ENCODE measurements at places on chromosomes 4 and X. TPM values are rescaled to one million over a fixed set of nuclear protein-coding genes. Genes with fewer than 3 reads are reported as not detected.
A peak's percentile ranks its signal among the peaks of the same experiment; 100 is the strongest.

- ATAC-seq = peak; percentile 56
These were observed 65.1 kb upstream of the CCDC160 start for GRCh38 chrX:134171661-134172587.

The SPIN2A gene
- 0.76 TPM for total RNA-seq

DNA sequence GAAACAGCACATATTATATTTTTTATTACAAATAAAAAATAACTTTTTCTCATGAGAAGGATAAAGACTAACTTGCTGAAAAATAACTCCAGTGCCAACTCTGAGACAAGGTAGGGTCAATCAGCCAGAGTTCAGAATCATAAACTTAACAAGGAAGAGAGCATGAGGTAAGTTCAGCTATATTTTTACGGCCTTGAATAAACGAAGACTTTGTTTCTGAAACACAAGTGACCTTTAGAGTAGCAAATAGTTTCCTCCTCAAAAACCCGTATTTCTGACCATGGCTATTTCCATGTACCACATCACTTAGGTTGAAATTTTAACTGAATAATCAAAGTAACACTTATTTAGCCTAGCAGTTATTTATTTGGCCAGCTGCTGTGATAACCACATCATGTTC lies 45.5 kb downstream of the PRDM5 start:
- no peak for ATAC-seq

DNA sequence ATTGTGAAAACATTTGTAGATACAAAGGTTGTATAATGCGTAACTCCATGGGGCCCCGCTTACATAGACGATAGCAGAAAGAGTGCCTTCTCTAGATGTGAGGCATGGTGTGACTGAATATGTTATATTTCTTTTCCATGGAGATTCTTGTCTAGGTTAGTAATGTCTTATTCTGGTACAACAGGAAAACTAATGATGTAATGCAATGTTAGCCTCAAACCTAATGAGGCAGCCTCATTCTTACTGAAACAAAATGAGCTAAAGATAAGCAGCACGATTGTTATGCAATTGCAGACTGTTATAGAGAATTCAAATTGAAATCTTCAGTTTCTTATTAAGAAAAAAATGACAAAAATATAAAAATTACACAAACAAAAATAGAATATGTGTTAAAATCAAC lies 171.1 kb upstream of the ANKRD50 start:
- ATAC-seq = no peak

GRCh38 chr4:47809654-47810203 lies 28.1 kb downstream of the CORIN start:
- no peak for ATAC-seq

The PLS3 gene
- not detected for total RNA-seq

- no peak for ATAC-seq
These were observed 3.7 kb upstream of the SETD7 start for GRCh38 chr4:139559687-139560086.

DNA sequence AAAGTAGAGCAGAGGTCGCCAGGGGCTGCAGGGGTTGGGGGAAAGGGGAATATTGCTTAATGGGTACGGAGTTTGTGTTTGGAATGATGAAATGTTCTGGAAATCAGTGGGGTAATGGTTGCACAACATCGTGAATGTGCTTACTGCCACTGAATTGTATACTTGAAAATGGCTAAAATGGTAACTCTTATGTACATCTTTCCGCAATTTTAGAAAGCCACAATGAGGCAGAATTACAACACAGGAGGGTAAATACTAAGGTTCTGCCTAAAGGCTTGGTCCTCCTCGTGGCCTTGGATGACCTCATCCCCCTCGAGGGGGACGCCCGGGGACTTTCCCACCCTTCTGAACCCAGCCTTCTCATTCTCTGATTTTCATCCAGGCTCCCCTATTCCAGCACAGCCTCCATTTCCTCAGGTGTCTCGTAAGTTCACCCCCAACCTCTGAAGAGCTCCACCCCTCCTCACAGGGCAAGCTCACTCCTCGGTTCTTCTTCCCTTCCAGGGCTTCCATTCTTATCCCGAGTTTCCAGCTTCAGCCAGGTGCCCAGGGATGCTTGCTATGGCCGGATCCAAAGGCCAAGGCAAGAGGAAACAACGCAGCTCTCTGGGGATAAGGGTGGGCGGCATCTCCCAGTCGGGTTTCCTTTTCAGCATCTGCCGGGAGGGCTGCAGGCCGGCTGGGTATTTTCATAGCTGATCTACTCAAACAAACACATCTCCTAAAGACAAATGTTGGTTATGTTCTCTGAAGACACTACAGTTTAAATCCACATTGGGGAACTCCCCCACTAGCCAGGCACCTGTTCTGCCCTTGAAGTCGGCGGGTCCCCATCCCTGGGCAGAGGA lies 71.3 kb upstream of the ACSL1 start:
- peak; percentile 37 for ATAC-seq

- no peak for ATAC-seq
These were observed 206.1 kb downstream of the PPP3CA start for GRCh38 chr4:101141230-101141629.

- ATAC-seq = no peak
These were observed 808.9 kb downstream of the RPA4 start for GRCh38 chrX:97692575-97692974.

DNA sequence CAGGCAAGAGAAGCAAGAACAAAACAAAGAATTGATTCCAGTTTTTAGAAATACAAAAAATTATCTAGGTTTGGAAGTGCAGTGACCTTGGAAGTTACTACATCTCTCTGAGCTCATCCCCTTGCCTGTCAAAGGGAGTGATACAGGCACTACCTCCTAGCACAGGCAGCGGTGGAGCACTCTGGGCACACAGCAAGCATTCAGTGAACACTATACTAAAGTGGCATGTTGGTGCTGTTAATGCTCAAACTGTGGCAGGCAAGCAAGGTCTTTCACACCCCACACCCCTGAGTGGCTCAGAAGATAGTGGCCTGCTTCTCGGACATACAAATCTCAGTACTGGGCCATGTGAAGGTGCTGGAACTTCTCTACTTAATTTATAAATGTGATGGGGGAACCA lies 51.2 kb downstream of the DRD5 start:
- no peak for ATAC-seq

DNA sequence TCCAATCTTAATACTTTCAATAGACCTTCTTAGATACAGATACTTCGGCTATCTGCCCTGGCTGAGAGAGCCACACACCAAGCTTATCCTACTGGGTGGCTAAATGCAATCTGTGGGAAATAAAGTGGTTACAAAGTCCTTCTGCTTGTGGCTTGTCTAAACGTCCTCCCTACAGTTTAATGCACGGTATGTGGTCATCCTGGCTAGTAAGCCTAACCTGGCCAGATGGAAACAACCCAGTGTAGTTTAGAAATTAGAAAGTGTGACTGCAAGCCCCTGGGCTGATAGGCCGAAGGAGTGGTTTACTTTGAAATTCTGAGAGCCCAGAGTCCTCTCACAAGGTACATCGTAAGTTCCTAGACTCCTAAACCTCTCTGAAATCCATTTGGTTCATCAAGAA lies 47.9 kb downstream of the HELT start:
- ATAC-seq = no peak

DNA sequence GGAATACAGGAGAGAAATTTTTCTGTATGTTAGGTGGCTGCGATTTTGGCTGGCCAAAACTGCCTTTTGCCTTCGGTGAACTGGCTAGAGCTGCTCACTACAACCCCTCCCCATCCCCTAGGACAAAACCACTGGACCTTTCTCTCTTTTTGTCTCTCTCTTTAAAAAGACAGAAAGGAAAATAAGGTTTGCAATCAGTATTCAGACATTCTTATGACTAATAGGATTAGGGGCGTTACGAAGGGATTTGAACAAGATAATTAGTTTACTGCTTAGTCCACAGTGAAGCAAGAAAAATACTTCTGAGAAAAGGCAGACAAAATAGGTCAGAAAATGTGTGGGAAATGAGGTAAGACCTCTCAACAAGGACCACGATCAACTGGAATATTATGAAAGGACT lies 180.4 kb downstream of the SLIT2 start:
- ATAC-seq = no peak

DNA sequence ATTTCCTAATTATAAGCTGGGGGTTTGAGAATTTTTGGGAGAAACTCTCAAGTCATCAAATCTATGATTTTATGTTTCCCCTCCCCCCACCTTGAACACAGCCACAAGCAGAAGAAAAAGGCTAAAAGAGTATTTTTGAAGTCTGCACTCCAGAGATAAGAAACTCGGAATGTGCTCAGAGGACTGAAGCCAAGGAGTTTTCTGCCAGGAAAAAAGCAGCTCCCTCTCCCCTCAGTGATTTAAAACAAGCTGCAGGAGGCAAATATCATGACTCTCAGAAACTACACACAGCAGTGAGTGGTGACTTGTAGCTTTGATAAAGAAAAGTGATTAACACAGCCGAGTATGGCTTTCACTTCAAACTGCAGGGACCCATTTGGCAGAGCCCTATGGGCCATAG lies 800.2 kb upstream of the FTHL17 start:
- no peak for ATAC-seq
